ENCODE measurements at places on chromosomes 11 and 22.

GRCh38 chr11:115942011-115942410 lies 437.8 kb upstream of the CADM1 start:
- no peak for DNase-seq

DNA sequence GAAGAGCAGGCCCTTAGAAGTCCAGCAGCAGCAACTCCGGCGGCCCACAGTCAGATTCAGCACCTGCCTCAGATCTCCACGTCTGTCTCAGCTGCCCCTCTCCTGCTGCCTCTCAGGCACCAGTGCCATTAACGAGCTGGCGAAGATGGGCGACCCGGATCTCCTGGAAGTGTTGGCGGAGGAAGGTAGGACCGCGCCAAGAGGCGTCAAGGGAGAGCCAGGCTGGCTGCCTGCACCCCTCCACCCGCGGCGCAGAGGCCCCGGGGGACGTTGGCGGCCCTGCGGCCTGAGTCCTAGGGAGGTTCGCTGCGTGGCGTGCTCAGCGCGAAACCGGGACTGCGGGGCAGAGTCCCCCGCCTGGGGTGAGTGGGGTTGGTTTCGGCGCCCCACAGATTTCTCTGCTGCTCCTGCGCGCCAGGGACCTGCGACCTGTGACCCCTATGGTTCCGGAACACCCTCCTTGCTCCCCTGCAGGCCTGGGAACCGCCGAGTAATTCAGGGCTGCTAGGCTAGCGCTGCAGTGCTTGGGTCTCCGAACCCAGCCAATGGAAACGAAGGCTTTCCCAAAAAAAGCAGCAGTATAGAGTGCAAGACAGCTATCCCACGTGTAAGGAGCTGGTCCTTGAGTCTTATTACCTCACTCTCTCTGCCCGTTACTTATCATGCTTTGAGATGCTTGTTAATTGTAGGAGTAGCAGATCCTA lies 615 bp downstream of the ANO5 start:
- DNase-seq = peak; percentile 15

- no peak for DNase-seq
Measured at GRCh38 chr11:134538742-134539141, 126.7 kb upstream of the B3GAT1 start.

- no peak for DNase-seq
Measured at GRCh38 chr11:13314676-13315394, 37.2 kb downstream of the BMAL1 start.

DNA sequence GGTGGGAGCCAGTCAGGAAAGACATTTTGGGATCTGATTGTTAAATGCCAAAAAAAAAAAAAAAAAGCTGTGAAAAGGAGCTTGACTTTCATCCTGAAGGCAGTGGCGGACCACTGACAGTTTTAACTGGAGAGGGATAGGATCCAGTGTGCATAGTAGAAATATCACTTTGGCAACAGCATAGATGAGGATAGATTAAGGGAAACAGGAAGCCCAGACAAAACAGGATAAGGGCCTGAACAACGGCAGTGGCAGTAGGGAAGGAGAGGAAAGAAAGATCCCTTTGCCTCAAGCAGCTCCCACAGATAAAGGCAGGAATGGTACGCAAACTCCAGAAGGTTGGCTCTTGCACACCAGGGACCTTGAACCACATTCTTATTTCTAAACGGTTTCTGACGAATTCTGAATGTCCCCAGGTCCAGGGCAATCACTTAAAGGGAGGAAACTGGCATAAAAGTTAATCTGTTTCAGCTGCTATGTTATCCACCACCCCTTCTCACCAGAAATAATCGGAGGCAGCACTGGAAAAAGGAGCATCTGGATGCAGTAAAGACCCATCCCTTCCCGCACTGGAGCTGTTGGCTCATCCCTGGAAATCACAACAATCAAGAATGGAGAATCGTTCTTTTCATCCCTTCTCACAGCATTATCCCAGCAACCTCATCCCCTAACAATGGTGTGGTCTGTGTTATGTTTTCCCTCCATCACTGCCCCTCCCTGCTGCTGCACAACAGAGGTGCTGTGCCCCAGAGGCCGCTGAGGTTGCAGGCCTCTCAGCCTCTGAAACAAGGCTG lies 99.1 kb downstream of the GAB2 start:
- DNase-seq = no peak

GRCh38 chr11:74147199-74147929 lies 23.4 kb downstream of the C2CD3 start:
- no peak for DNase-seq

DNA sequence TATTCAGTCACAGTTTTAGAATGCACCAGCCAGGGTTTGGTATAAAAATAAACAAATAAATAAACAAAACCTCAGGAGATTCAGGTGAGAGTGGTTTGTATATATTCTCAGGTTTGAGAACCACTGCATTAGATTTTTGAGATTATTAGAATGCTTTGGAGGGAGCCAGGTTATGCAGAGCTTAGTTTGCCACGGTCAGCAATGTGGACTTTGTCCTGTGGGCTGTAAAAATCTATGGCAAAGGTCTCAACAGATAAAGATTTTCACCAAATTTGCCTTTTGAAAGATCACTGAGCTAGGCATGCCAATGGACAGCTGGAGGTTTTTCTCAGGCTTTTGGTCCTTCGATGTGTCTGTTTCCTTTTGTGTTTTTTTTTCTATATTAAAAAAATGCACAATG lies 650.1 kb upstream of the RAG2 start:
- no peak for DNase-seq

GRCh38 chr11:83583757-83584366 lies 297.7 kb upstream of the CCDC90B start:
- no peak for DNase-seq

DNA sequence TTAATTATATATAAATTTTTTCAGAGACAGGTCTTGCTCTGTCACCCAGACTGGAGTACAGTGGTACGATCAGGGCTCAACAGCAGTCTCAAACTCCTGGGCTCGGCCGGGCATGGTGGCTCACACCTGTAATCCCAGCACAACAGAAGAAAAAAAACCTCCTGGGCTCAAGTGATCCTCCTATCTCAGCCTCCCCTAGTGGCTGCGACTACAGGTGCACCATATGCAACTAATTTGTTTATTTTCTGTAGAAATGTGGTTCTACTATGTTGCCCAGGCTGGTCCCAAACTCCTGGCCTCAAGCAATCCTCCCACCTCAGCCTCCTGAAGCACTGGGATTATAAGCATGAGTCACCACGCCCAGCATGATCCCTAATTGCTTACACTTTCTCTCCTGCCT lies 56.1 kb upstream of the SLC35C1 start:
- DNase-seq = no peak

- DNase-seq = peak; percentile 46
Measured at GRCh38 chr11:35682230-35683173, 19.9 kb downstream of the TRIM44 start.

DNA sequence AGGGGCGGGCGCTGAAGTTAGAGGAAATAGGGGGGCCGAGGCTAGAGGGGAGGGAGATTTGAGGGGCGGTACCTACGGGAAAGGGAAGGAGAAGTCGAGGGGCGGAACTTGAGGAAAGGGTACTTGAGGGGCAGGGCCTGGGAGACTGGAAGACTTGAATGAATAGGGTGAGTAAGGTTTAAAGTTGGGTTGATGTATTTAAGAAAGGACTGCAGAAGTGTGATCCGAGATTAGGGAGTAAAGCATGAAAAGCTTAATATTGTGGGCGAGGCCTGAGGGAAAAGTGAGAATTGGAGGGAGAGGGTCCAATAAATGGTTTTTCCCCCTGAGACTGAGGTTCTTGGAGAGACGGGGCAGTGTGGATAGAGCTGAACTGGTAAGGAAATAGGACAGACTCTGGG lies 723 bp downstream of the HSCB start:
- DNase-seq = no peak

DNA sequence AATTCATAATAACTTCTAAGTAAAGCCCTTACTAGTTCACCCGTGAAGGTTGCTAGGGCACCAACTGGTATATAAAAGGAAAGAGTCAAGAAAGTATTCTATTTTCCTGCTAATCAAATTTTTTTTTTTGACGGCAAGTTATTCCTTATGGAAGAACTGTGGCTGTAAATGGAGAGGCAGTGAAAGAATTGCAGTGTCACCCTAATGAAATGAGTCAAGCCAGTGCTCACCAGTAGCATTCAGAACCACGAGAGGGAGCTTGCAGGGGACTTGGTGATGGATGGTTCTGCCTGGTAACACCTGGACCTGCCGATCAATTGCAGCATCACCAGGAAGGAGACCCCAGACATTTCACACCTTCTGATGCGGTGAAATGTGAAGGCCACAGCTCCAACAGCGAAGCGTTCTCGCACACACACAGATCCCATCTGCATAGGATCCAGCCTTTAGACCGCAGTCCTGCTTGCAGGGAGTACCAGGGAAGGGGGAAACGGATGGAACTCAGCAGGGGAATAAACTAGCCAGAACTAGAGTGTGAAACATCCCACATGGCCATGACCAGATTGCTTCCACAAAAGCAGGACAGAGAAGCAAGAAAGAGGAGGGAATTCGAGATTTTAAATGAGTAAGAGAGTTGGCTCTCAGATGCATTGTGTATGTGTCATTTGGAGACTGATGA lies 326.2 kb downstream of the TBC1D22A start:
- DNase-seq = no peak

GRCh38 chr22:46297151-46297812 lies 612 bp downstream of the GTSE1 start:
- no peak for DNase-seq

DNA sequence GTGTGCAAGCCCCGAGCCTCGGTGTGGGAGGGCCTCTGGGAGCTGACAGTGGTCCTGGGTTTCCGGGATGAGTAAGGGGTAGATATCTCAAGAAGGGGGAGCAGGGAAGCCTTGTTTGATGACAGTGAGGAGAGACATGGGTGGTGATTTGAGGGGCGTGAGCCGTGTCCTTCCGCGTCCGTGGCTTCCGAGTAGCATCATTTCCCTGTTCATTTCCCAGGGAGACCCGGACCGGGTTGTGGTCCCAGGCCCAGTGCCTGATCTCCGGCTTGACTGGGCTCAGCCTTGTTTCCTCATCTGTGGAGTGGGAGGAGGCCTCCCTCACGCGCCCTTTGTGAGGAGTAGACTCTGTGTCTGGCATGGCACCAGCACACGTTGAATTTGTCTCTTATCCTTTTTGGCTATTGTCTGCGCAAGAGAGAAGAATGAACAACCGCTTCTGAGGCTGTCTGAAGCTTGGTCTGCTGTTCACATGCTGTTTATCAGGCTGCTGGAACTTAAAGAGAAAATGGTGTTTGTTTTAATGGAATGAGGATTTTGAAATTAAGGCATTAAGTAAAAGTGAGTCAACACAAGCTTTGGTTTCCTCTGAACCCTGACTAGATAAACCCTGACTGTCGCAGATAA lies 348.5 kb downstream of the TBC1D22A start:
- no peak for DNase-seq

DNA sequence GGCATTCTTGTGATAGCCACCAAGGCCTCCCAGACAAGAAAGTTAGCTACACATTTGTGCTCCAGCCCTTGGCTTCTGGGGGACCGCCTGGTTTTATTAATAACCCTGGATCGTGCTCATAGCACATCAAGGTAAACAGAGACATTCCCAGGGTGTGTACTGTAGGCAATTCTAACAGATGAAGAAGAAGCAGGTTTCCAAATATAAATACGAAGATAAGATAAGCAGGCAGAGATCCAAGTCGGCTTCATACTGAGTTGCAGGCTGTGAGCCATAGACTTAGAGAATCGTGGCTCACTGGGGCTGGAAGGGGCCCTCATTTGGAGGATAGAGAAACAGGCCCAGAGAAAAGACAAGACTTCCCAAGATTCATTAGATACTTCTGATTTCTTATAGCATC lies 131.4 kb downstream of the TENM4 start:
- no peak for DNase-seq

- no peak for DNase-seq
Measured at GRCh38 chr11:86489442-86489841, 114.8 kb downstream of the CCDC81 start.

GRCh38 chr11:111935317-111936039 lies 1.7 kb upstream of the DIXDC1 start:
- no peak for DNase-seq

DNA sequence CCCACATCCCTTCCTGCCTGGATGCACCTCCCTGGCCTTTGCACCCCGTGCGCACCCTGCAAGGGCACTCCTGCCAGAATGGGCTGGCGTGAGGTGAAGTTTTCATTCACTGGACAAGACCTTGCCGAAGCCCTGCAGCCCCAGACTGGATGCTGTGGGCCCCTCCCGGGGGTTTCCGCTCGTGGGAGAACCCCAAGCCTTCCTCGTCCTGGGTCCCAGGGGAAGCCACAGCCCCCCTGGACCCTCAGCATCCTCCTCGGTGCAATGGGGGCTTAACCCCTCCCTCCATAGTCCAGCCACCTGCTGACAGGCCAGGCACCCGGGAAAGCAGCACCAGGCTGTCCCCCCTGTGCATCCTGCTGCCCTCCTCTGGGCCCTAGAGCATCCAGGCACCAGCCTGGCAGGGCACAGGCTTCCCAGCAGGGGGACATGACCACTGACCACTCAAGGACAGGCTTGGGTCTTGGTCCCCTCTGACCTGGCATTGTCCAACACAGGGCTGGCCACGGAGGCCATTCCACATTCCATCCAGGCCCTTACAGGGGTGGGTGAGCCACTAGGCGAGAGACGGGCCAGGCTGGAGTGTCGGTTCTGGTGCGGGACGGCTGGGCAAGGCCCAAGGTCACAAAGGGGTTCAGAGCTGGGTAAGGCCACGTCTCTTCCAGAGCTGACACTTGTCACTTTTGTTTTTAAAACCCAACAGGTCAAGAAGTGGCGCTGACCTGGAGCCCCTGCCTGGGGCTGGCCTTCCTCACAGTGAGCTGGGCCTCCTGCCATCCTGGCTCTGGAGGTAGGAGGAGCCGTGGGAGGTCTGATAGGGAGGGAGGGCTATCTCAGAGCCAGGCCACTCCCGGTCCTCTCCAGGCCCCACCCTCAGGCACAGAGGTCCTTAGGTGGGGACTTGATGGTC lies 41.5 kb upstream of the PPARA start:
- DNase-seq = no peak

DNA sequence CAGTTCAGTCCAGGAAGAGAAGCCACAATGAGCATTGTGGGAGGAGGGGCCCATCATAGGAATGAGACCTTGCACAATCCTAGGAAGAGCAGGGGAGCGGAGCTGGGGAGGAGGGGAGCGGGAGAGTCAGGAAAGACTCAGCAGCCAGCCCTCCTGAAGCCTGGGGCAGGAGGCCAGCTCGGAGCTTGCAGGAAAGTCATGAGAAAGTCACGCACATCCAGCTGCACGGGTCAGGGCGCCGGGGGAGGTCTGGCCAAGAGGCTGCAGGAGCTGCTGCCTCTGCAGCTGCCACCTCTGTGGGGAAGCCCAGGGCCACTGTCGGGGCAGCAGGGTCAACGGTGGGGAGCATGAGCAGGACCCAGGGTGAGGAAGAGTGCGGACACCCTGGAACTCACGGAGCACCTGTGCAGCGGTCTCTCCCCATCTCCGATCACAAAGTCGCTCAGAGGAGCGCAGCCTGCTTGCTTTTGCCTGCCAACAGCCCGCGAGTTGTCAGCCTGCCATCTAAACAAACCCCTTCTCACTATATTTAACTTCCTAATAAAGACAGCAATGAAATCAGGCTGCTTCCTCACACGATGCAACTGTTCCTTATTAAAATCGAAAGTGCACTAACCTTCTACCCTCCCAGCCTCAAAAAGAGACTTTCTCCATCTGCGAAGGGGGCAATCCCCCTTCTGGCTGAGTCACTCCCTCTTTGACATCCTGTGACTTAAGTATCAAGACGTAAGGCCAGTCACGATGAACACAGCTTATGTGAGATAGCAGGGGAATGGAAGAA lies 52.9 kb upstream of the RTL6 start:
- DNase-seq = no peak

All from NCI-H187 (cell line).